ENCODE measurements at places on chromosomes 6 and 20.

- DNase-seq, result no peak
Measured at GRCh38 chr6:147651249-147652063, 143.0 kb downstream of the SAMD5 start.

DNA sequence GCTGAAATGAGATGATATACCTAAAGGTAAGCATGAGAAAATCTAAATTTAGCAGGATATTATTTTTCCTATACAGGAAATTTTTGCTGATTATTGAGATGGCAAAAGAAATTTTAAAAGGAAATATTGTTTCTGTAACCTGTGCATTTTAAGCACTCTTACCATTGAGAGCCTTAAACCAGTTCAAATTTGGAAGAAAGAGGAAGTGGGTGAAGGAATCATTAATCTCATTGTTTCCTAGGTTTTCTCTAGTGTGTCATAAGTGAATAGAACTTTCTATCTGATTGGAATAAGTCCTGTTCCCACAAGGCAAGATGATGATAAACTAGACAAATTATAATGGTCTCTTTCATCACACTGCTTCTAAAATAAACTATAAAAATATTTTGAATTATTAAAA, 22.4 kb upstream of the FKBP1C start:
- no peak for DNase-seq

GRCh38 chr6:10449751-10450150, 34.9 kb upstream of the TFAP2A start:
- no peak for DNase-seq

DNA sequence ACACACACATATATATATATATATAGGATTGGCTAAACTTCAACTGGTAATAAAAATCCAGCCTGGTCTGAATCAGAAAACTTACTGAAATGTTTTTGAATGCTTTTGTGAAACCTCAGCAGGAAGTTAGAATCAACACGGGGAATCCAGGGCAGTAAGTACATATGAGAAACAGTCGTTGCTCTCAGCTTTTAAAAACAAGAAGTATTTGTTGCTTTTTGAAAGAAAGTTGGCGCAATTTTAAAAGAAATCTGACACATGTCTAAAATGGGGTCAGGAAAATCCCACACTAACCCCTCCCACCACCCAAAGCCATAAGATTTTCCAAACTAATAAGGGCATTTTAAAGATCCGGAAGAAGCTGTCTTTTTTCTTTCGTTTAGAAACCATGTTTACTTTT, 11.5 kb upstream of the CCDC170 start:
- DNase-seq, result no peak

DNA sequence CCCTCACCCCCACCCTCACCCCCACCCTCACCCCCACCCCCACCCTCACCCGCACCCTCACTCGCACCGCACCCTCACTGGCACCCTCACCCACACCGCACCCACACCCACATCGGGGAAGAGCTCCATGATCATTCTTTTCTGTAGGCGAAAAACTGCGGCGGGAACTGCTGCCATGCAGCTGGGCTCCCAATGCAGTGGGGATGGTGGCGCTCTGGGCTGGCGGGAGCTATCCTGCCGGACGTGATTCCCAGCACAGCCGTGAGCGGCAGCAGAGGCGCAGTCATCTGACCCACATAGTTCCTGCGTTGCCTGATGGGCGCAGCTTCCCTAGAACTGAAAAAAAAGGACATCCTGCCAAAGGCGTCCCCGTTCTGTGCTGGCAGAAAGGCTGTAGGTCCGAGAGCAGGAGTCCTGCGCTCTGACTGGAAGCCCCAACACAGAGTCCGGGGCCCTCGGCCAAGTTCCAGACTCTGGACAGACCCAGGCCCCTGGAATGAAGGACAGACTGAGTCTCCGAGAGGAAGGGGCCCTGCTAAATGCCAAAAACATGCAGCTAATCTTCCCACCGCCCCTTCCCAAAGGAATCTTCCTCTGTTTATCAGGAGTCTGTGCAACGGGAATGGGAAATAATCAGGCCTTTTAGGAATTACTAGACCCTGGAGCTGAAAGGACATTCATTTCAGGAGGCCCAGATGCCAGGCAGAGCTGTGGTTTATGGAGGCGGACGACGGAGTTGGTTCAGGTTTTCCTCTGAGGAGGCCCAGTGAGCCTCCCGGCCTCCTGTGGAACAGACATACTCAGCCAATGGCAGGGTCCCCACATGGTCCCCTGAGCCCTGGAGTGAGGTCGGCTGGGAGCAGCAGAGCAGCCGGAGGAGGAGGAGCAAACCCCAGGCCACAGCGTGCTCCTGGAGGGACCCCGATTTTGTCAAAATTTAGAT, 14.1 kb upstream of the TCFL5 start:
- no peak for DNase-seq

Data from HS-5 (cell line).